ENCODE measurements at places on chromosomes 7 and 10.

DNA sequence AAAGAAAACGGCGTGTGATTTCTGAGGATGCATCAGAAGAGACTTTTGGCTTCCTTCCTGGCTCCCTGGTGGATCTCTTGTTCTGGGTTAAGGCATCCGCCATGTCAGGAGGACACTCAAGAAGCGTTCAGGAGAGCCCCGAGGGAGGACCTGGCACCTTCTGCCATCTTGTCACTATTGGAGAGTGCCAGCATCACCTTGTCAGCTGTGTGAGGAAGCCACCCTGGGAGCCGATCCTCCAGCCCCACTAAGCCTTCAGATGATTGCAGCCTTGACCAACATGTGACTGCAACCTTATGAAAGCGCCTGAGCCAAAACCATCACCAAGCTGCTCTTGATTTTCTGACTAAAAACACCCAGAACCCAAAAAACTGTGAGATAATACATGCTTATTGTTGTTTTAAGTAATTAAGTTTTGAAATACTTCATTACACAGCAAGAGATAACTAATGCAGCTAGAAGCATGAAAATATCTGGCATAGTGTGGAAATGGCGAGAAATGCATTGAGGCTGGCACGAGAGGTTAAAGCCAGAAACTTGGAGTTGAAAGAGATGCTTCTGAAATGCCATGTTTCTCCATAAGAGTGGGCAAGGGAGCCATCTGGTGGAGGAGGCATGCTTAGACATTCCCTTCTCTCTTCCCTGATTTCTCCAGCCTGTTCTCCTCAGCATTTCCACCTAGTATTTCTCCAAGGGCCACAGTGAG is 5.4 kb upstream of the ZFYVE27 start:
- peak; percentile 51 for DNase-seq

GRCh38 chr7:142646386-142647140 is 102.7 kb upstream of the PRSS1 start:
- DNase-seq = no peak

- DNase-seq = no peak
Measured at GRCh38 chr10:17426263-17426750, 28.1 kb downstream of the ST8SIA6 start.

- peak; percentile 31 for DNase-seq
Measured at GRCh38 chr10:72702868-72703581, 11.1 kb downstream of the MCU start.

- no peak for DNase-seq
Measured at GRCh38 chr7:112226701-112227276, 20.3 kb downstream of the ZNF277 start.

- DNase-seq = no peak
Measured at GRCh38 chr10:66277481-66277880, 648.4 kb upstream of the LRRTM3 start.

DNA sequence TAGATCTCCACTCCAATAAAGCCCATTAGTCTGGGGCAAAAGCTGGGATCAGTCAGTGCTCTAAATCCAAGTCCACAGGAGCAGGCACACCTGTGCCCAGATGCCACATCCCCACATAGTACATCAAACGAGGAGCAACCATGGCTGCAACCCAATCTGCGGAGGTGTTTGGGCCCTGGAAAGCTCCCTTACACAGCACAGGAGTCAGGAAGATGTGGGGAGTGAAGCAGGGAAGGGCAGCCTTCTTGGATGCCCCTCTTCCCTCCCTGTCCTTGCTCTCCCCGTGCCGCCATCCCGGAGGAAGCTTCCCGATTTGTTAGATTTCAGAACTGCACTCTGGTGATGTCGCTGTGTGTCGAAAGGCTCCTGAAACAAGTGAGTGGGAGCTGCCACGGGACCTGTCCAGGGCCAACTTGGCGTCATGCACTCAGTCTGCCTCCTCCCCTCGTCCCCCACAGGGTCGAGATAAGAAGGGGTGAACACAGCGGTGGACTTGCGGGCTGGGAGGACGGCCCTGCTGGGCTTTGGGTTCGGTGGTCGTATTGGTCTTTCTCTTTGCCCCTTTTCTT is 230.6 kb upstream of the GRB10 start:
- no peak for DNase-seq

DNA sequence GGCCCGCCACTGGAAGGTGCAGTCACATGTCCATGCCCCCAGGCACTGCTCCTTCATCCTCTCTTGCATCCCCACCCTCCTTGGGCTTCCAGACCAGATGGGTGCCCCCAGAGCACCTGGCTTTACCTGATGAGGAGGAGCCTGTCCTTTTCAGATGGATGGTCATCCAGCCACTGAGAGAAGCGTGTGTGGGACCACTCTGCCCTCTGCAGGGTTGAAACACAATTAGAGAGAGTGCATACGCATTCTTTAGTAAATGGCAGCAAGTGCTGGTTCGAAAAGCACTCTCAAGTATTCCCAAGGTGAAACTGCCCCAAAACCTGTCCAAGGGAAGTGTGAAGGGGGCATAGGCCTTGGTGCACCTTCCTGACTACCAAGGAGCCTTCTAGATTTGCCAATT is 41.6 kb downstream of the HBP1 start:
- no peak for DNase-seq

GRCh38 chr7:94055963-94056362 is 51.8 kb upstream of the BET1 start:
- DNase-seq = no peak

DNA sequence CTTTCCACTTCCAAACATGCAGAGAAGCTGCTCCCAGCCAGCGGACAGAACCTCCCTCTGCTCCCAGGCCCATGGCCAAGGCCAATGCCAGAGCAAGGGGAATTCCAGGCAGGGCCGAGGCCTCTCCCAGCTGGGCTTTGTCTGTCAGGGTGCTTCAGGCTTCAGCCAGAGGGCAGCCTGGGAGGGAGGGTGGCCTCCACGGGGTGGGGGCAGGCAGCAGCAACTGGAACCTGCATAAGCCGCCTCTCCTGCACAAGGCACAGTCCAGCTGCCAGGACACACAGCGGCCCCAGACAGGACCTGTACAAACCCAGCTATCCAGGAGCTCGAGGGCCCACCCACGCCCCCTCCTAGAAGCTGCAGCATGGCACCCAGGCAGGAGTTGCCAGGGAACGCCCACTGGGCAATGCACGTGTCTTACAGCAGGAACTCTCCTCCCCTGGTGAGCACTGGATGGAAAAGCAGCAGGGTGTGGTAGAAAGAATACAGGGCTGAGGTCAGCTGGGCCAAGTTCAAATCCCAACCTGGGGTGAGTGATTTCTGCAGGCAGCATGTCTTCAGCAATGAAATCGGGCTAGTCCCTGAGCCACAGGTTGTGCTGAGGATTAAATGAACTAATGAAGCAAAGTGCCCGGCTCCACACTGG is 7.6 kb downstream of the FAM53B start:
- DNase-seq = no peak

- DNase-seq = no peak
Measured at GRCh38 chr7:23345601-23346000, 46.5 kb downstream of the MALSU1 start.

DNA sequence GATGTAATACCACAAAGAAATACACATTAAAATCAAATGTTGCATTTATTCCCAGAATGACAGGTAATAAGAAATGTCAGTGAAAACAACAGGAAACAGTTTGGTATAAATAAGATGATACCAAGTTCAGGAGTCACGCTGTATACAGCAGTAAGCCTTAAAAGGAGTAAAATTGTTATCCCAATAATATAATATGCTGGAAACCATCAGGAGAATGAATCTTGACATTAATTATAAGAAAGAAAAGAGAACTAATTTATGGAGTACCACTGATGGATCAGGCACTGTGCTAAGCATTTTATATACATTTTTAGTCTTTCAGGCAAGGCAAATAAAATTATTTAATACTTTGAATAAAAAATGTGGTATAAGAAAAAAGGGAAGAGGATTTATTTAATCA is 27.6 kb downstream of the PRKAR2B start:
- DNase-seq = no peak

GRCh38 chr7:90594751-90595317 is 1.3 kb upstream of the CDK14 start:
- no peak for DNase-seq

DNA sequence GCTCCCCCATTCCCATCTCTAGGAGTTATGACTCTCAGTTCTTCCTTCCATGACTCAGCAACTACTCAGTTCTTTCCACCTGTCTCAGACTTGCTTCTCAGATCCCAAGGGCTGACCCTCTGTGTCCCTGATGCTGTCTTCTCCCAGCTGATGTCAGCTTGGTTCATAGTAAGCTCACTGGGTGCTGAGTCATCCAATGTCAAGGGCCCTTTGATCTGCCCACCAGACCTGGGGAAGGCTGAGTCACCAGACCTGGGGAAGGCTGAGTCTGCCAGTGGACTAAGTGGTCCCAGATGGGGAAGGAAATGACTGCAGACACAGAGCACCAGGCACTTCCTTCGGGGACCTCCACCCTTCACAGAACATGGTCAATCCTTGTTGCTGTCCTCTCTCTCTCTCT is 76.1 kb upstream of the ZEB1 start:
- no peak for DNase-seq
